ENCODE measurements at places on chromosomes 11 and 22.

DNA sequence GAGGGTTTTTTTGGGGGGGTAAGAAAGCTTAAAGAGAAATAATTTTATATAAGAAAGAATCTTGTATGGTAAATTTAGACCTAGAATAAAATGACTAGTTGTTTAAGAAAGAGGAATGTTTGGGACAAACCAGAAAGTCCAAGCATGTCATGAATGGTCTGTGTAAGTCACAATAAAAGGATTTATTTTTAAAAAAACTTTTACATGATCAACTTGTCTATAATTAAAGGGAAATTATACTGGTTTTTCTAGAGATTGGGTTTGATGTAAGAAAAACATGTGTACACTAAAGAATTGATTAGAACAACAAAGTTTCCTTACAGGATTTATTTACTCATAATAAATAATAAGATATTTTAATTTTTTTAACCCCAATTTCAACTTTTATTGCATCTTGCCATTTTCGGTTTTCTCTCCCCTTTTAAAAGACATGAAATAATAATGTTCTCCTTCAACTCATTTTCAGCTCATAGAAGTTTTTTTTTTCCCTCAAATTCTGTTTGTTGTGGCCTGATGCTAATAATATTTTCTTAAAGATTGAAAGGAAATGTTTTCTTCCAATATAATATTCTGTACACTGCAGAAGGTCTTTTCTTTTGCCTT lies 35.4 kb upstream of the INCENP start:
- no peak for DNase-seq

- no peak for DNase-seq
Observed at GRCh38 chr11:36588099-36588498, 6.2 kb upstream of the IFTAP start.

GRCh38 chr22:37163575-37164504 lies 14.1 kb upstream of the IL2RB start:
- DNase-seq = no peak

DNA sequence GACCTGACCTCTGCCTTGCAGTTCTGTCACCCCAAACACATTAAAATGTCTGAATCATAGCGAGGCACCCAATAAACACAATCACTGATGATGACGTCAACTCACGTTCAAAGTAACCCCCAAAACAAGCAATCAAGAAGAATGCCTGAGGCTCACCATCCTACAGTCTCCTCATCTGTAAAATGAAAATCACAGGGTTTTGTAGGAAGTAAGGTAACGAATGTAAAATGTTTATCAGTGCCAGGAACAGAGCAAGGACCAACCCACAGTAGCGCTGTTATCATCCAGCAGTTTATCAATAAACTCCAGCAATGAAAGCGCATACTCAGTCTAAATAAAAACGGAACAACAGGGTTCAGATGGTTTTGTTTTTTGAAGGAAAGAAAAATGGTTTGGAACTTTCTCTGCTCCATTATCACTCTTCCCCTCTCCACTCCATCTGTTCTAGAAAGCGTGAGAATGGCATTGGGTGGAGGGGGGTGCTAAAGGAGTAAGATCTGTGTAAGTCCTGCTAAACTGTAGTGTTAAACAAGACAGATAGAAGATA lies 110.5 kb downstream of the MICAL3 start:
- no peak for DNase-seq
